ENCODE measurements at places on chromosomes 16 and 17. TPM values are rescaled to one million over a fixed set of nuclear protein-coding genes. Genes with fewer than 3 reads are reported as not detected.

Gene ZFP90
- total RNA-seq, result 22.4 TPM

- no peak overlapping the region for H3K4me3 ChIP-seq
- no peak for DNase-seq
- no peaks in the 10 kb centered on the region for H3K36me3 ChIP-seq
- H3K27me3 ChIP-seq, result no peaks in the 10 kb centered on the region
- H3K27ac ChIP-seq, result no peak overlapping the region
- H3K4me1 ChIP-seq, result no peaks in the 10 kb centered on the region
Measured at GRCh38 chr17:11928436-11928835, 68.8 kb downstream of the ZNF18 start.

DNA sequence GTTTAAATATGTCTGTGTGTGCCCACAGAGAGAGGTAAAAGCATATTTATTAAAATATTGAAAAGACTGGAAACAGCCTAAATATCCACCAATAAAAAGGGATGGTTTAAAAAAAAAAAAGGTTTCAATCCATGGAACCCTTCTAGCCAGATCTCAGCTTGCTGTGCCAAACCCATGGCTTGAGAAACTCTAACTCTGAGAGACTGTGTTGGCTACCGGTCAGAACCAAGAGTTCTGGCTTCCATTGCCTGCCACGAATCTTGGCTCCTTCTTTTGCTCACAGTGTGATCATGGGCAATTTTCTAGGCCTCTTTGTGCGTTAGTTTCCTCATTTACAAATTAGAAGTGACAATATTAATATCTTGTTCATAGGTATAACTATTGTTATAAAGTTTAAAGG is 201.3 kb upstream of the IRX3 start:
- DNase-seq, result no peak
- H3K27me3 ChIP-seq, result no peaks in the 10 kb centered on the region
- no peaks in the 10 kb centered on the region for H3K4me1 ChIP-seq
- H3K4me3 ChIP-seq, result no peak overlapping the region

Gene SLC22A31
- total RNA-seq, result not detected

DNA sequence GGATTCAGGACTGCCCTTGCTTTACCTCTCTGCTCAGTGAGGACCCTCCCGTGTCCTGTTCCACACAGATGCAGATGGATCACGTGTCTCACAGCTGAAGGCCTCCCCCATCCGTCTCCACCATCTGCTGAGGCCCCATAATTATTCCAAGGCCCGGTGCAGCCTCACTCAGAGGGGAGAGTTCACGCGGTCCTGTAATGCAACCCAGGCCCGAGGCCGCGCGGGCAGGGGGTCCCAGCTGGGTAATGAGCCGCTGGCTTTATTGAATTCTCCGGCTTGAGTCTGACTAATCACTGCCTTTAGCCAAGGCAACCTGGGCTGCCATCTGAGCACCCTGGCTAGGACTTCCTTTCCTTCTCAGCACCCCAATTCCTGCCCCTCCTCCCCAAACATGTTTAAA is 4.4 kb upstream of the WFIKKN2 start:
- H3K4me3 ChIP-seq, result no peak overlapping the region
- no peaks in the 10 kb centered on the region for H3K27me3 ChIP-seq
- H3K36me3 ChIP-seq, result no peaks in the 10 kb centered on the region
- no peaks in the 10 kb centered on the region for H3K4me1 ChIP-seq
- H3K27ac ChIP-seq, result no peak overlapping the region

DNA sequence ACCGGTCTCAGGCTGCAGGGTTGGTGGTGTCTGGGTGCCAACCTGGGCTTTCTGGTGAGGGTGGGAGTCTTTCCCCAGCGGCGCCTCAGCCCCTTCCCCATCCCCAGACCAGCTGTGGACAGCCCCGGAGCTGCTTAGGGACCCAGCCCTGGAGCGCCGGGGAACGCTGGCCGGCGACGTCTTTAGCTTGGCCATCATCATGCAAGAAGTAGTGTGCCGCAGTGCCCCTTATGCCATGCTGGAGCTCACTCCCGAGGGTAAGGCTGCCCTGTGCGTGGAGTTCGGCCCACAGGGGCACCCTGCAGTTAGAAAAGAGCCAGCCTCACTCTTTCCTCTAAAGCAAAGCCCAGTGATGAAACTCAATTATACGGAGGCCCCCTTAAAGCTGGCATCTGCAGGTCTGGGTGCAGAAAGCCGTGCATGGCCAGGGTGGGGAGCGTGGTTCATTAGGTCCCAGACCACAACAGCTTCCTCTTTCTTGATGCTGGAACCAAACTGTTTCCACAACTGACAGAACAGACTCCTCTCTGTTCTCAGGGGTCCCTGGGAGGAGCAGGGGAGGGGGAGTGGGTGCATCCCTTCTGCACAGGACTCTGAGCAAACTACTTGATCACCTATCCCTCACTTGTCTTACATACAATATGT is 10.7 kb downstream of the GUCY2D start:
- no peaks in the 10 kb centered on the region for H3K4me1 ChIP-seq
- no peak overlapping the region for H3K27ac ChIP-seq
- H3K27me3 ChIP-seq, result peaks cover 13% of the 10 kb centered on the region

DNA sequence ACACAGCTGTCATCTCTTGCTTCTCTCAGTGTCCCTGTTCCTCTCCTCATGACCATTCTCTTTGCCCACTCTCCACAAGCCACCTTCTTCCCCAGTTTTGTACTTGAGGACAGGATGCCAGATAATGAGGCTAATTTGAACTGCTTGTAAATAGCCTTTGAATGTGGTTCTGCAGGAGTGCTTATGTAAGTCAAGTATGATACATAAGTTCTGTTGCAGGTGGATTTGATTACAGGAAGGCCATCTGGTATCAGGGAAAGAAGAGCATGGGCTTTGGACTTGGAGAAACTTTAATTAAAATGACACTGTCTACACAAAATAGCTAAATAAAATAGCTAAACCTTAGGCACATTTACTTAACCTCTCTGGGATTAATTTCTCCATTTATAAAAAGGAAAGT is 120.2 kb upstream of the HLF start:
- H3K36me3 ChIP-seq, result no peaks in the 10 kb centered on the region
- no peak overlapping the region for H3K4me3 ChIP-seq
- H3K27me3 ChIP-seq, result no peaks in the 10 kb centered on the region

Gene BRICD5
- 8.4 TPM for total RNA-seq

DNA sequence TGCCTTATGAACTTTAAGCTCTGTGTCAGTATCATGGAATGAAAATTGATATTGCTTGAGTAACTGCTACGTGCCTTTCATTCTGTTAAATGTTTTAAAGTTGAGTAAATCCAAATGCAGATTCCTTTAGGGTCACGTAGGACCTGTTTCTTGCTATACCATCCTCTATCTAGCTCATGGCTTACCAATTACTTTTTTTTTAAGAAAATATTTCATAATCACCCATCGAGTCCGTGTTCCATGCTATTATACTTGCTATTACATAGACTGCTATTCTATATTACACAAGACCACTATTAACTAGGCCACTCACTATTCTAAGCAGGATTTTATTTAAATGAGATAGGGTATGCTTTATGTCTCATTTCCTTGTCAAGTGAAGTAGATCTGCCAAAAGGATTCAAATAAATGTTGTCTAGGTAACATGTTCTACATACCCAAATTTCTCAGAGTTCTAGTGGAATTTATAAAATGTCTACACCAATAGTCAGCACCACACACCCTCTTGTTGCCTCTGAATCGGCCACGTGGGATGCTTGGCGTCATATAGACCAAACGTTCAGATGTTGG is 11.9 kb downstream of the ANKFN1 start:
- H3K36me3 ChIP-seq, result no peaks in the 10 kb centered on the region
- H3K27me3 ChIP-seq, result no peaks in the 10 kb centered on the region
- H3K4me1 ChIP-seq, result no peaks in the 10 kb centered on the region
- H3K4me3 ChIP-seq, result no peak overlapping the region
- no peak overlapping the region for H3K27ac ChIP-seq

DNA sequence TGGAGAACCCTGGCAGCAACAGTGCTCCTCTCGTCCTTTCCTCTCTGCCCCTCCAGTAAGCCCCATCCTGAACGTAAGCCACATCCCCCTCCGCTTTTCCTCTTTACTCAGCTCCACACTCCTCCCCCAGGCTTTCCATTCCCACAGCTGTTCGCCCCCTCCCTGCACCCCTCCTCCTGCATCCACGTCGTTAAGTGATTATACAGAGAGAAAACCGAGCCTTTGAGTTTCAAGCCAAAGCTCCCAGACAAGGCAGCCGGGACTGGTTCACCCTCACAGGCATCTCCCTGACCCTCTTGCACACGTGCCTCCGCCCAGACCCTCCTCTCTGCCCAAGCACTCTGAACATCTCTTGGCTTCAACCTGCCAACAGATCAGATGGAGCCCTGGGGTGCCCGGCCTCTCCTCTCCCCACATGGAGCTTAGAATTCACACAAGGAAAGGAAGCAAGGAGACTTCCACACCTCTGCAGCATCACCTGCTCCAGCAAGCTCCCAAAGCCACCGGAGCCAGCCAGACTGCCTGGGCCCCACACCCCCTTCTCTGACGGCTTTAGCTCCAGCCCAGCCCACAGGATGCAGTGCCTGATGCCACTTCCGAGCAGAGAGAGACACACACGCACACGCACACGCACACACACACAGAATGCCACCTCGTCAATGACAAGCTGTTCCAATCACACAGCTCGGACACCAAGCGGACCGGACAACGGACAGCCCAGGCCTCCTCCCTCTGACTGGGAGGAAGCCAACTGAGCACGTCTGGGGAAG is 99.9 kb upstream of the CCL2 start:
- peaks cover 12% of the 10 kb centered on the region for H3K27me3 ChIP-seq
- no peak for DNase-seq
- H3K4me3 ChIP-seq, result no peak overlapping the region
- no peaks in the 10 kb centered on the region for H3K4me1 ChIP-seq
- H3K27ac ChIP-seq, result no peak overlapping the region

DNA sequence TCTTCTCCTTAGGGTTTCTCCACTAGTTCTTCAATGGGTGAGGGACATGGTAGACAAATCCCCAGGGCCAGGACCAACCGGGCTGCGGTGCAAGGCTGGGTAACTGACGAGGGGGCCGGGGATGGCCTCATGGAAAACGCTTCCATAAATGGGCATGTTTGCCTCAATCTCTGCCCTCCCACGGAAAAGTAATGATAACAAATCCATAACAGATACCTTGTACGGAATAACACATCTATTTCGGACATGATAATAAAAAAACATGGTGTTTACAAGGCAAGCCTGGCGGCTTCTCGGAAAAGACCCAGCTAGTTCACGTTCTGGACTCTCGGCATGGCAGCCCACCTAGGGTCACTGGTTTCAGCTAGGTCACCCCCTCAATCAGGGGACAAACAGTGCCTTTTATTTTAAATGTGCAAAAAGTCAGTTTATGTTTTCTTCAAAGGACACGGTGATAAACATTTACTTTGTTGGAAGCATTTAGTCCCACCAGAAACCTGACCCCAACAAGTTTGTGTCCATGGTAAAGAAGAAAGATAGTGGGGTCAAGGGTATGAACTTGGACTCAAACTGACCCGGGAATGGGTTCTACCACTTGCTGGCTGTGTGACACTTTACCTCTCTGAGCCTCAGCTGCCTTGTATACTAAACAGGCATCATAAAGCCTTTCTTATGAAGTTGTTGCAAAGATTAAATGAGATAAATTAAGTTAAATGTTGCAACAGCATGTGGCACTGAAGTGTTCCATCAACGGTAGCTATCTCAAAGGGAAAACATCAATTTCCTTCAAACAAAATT is 1.7 kb downstream of the MYH11 start:
- H3K27me3 ChIP-seq, result peaks cover 23% of the 10 kb centered on the region
- H3K36me3 ChIP-seq, result no peaks in the 10 kb centered on the region
- H3K27ac ChIP-seq, result no peak overlapping the region
- no peak overlapping the region for H3K4me3 ChIP-seq
- no peak for DNase-seq

Gene PCGF2
- 0.89 TPM for total RNA-seq

DNA sequence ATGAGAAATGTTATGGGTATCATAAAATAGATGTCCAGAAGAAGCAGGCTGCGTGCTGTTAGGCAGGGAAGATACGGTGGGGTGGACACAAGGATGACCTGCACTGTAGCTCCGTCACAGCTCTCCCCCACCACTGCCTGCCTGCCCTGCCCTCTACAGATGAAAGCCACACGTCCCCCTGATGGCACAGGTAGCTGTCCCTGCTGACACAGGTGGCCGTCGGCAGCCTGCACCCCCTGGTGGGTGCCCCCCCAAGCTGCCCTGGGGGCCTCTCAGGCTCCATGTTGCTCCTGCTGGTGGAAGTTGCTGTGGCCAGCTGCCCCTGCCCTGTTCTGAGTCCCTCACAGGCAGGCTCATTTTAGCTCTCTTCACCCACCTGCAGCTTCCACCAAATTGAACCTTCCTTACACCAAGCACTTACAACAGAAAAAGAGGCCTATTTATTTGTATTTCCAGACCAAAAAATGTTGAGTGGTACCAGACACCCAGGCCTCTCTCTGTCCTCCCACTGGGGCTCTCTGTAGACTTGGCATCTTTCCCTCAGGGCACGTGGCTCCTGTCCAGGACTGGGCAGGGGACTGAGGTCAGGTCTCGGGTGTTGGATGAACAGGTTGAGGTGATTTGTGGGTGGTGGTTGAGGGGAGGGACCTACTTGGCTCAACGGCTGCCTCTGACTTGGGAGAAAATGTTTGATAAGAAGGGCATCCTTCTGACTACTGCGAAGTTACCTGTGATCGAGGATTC is 50.1 kb upstream of the CACNG5 start:
- no peak for DNase-seq
- H3K27me3 ChIP-seq, result no peaks in the 10 kb centered on the region
- H3K4me1 ChIP-seq, result no peaks in the 10 kb centered on the region

GRCh38 chr16:48556243-48556912 is 53.6 kb downstream of the N4BP1 start:
- H3K27ac ChIP-seq, result no peak overlapping the region
- H3K4me1 ChIP-seq, result peaks cover 47% of the 10 kb centered on the region

DNA sequence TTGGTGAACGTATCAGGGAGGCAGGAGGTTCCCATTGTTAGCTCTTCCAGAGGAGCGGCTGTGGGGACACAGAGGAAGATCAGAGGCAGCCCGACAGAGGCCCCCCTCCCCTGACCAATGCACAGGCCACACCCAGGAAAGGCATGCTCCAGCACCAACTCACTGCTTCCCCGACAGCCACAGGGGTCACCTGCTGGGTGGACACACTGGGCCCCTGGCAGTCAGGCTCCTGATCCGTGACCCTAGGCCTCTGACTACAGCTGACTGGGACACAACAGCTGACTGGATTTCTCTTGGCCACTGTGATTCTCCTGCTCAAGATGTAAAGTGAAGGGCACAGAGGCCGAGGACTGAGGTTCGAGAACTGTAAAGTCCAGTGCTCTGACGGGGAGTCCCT is 63.5 kb downstream of the IL21R start:
- H3K27ac ChIP-seq, result no peak overlapping the region
- no peaks in the 10 kb centered on the region for H3K27me3 ChIP-seq
- peaks cover 56% of the 10 kb centered on the region for H3K4me1 ChIP-seq
- H3K4me3 ChIP-seq, result no peak overlapping the region
